ENCODE measurements at places on chromosomes 1 and 21. TPM values are rescaled to one million over a fixed set of nuclear protein-coding genes. Genes with fewer than 3 reads are reported as not detected.

TSPEAR gene
- not detected for total RNA-seq

PPP1R8 gene
- 39.1 TPM for total RNA-seq

OR2L8 gene
- total RNA-seq = not detected

SLC1A7 gene
- total RNA-seq = not detected

EPHA2 gene
- total RNA-seq = 153 TPM

OXCT2 gene
- total RNA-seq = 0.55 TPM

HES3 gene
- not detected for total RNA-seq

MTARC2 gene
- total RNA-seq = 14.8 TPM

RYR2 gene
- 0.02 TPM for total RNA-seq

TFAP2E gene
- 0.83 TPM for total RNA-seq

FCRL4 gene
- not detected for total RNA-seq

CNTN2 gene
- 0.01 TPM for total RNA-seq

TMPRSS3 gene
- 0.14 TPM for total RNA-seq

ABCG1 gene
- total RNA-seq = 3.6 TPM

OR6K6 gene
- total RNA-seq = not detected

AIM2 gene
- not detected for total RNA-seq

ARHGEF19 gene
- 6.5 TPM for total RNA-seq

LCE6A gene
- total RNA-seq = not detected

LRRC71 gene
- 0.21 TPM for total RNA-seq

LCE3D gene
- total RNA-seq = 0.60 TPM

ZBED6 gene
- 3.6 TPM for total RNA-seq

FLAD1 gene
- 37.8 TPM for total RNA-seq

S100A7A gene
- total RNA-seq = not detected

FNBP1L gene
- 21.7 TPM for total RNA-seq

C2CD2 gene
- total RNA-seq = 8.4 TPM

VHLL gene
- not detected for total RNA-seq

ETNK2 gene
- total RNA-seq = 4.2 TPM

AZIN2 gene
- total RNA-seq = 0.99 TPM

TUT4 gene
- 16.9 TPM for total RNA-seq

SH3GLB1 gene
- 34.2 TPM for total RNA-seq

All from A549 treated with CORT108297 at 1 μM for 4 hours (cell line).